Stimulated activated CD4-positive, alpha-beta T cell treated with anti-CD3 and anti-CD28 coated beads, TNF-alpha, amount 100 ng/mL, for 4 hours (primary cell): ENCODE measurements at places on chromosomes 3 and 15.
A peak's percentile ranks its signal among the peaks of the same experiment; 100 is the strongest.

- DNase-seq: no peak
These were observed 26.9 kb upstream of the ZBBX start for GRCh38 chr3:167406876-167407492.

DNA sequence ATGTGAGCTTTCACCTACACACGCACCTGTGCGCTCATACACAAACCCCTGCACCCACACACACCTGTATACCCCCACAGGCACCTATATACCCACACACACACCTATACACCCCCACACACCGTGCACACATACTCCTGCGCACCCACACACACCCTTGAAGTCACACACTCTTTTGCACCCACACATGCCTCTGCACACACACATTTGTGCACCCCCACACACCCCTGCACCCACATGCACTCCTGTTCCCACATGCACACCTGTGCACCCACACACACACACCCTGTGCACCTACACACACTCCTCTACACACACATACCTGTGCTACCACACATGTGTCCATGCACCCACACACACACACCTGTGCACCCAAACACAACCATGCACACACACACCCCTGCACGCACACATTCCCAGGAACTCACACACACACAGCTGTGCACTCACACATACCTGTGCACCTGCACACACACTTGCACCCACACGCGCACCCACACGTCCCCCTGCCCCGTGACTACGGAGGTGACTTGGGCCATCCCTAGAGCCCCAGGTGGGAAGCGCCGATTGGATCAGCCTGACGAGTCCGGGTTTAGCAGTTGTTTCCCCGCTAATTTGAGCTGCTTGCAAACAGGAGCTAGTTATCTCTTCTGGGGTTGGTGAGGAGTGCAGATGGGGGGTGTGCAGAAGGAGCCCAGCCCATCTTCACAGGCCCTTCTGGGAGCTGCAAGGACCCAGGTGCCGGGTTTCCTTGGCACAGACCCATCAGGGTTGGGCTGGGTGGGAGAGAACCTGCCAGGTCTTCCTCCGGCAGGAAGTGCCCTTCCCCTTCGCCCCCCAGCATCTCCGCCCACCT is 97.8 kb downstream of the CHSY1 start:
- DNase-seq: no peak

GRCh38 chr3:52352566-52352965 is 36.4 kb downstream of the DNAH1 start:
- DNase-seq: no peak

DNA sequence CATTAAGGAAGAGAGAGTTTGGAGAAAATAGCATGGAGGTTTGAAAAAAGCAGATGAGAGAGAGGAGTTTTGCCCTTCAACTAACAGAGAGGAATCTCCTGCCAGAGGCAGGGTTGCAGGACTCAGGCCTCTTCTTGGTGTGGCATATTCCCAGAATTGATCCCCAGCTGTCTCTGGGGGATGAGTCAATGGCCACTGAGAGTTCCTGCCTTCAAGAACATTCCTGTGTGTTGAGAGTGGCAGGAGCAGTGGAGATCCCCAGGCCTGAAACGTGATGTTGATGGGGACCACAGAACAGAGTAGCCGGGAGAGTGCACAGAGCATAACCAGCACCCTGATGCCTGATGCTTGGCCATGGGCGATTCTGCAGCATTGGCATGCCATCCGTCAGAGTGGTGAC is 348.4 kb upstream of the THBS1 start:
- no peak for DNase-seq

- no peak for DNase-seq
These were observed 343.1 kb upstream of the SEMA6D start for GRCh38 chr15:47374222-47374621.

- no peak for DNase-seq
These were observed 476.9 kb downstream of the SQOR start for GRCh38 chr15:46111730-46112129.

DNA sequence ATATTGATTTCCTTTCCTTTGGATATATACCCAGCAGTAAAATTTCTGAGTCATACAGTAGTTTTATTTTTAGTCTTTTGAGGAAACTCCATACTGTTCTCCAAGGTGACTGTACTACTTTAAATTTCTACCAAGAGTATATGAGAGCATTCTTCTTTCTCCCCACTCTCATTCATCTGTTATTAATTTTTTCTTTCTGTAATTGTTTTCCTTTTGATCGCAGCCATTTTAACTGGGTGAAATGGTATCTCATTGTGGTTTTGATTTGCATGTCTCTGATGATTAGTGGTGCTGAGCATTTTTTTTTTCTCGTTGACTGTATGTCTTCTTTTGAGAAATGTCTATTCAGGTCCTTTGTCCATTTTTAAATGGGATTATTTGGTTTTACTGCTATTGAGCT is 18.3 kb upstream of the VGLL3 start:
- DNase-seq: no peak

DNA sequence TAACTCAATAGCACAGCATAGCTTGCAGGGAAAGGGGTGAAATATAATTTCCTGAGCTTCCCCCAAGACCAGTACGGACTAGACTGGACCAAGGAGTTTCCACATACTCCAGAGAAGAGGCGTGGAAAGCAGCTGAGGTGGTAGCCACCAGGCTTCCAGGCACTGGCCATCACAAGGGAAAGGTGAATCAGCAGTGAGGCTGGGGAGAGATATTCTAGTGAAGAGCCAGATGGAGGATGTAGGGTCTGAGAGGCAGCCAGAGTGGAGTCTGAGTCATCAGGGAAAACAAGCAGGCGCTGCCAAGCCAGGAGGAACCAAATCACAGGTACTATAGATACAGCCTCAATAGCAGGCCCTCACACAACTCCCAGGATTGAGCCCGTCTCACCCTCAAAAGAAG is 9.6 kb upstream of the RASA2 start:
- DNase-seq: no peak

- DNase-seq: no peak
These were observed 24.1 kb downstream of the ANP32A start for GRCh38 chr15:68796576-68796975.

- DNase-seq: no peak
These were observed 112.9 kb downstream of the ULK4 start for GRCh38 chr3:41848753-41849574.

DNA sequence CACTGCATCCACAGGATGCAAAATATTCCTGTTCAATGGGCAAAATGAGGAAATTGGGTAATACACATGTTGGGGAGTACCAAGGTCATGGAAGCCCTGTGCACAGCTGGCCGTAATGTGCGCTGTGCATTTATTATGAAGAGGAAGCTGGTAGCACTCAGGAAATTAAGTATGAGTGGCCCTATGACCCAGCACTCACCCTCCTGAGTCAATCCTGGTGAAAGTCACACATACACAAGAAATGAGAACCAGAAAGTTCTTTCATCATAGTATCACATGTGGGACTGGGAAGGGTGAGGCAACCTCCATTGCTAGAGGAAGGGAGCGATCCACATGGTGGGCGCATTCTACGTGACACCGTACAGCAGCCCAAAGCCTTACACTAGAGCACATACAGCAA is 11.4 kb upstream of the PRR20G start:
- no peak for DNase-seq

DNA sequence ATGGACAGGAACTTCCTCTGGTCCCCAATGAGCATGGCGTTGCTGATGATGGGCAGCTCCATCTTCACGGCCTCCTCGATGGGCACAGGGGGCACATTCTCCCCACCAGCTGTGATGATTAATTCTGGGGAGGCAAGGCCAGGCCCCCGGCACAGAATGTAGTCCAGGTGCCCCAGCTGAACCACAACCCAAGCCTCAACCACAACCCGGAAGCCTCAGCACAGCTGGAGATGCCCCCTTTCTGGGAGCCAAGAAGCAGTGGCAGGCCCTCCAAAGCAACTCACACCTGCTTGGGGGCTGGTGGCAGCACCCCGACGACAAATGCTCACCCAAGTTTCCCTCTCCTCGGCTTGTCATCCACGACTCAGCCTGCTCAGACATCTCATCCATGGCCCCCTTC is 25.2 kb downstream of the IDH3A start:
- no peak for DNase-seq

DNA sequence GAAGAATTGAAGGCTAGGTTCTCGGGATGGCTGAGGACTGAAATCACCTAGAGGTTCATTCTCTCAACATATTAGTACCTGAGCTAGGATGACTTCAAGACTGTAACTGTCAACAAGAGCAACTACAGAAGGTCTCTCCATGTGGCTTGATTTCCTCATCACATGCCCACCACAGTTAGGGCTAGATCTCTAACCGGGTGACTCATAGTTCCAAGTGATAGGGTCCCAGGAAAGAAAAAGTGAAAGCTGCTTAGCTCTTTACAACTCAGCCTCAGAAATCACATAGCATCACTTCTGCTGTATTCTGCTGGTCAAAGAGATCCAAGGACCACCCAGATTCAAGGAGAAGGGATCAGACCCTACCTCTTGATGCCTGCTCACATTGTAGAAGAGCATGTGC is 165.4 kb upstream of the AGTR1 start:
- DNase-seq: no peak

GRCh38 chr3:15299036-15299435 is 33.4 kb downstream of the SH3BP5 start:
- DNase-seq: no peak

DNA sequence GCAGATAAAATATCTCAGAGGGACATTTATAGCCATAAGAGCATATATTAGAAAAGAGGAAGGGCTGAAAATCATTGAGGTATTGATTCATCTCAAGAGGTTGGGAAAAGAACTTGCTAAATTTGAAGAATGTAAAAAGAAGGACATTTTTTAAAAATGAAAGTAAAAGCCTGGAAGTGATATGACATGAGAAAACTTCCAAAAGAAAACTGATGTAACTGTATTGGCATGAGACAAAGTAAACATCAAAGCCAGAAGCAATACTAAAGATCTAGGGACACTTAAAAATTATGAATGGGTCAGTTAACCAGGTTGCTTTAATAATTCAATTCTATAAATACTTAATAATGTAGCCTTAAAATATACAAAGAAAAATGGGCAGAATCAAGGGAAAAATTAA is 31.9 kb downstream of the CEP63 start:
- no peak for DNase-seq

DNA sequence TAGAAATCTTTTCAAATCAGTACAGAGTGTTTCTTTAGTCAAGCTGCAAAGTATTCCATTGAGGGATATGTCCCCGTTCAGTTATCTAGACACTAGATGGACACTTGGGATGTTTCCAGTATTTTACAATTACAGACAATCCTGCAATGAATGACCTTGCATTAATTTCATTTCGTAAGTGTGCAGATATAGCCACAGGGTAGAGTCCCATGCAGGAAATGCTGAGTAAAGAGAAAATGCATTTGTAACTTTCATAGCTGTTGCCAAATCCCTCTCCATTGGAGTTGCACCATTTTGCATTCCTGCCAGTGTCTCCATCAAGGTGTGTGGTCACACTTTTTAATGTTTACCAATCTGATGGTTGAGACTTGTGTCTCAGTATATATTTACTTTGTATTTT is 92.5 kb downstream of the LIPC start:
- DNase-seq: no peak

GRCh38 chr3:126501736-126502135 is 15.8 kb downstream of the UROC1 start:
- DNase-seq: no peak

DNA sequence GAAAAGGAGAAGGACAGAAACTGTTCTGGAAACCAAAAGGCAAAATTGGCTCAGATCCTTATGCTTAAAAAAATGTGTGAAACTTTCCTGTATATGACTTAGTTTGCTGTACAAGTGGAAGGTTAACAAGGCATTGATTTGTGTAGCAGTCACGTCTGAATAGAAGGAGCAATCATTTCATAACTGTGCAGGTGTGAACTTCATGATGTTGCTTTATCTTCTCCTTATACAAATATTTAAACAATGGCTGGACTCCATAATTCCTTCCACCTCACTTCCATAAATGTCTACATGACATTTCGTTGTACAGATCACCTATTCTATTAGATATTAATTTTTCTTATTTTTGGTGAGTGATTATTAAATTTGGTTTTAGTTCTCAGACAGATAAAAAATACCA is 382.7 kb upstream of the NPAP1 start:
- DNase-seq: no peak

GRCh38 chr15:73941449-73941848 is 15.2 kb downstream of the LOXL1 start:
- DNase-seq: no peak

- DNase-seq: no peak
These were observed 70.4 kb downstream of the DLG1 start for GRCh38 chr3:197227780-197228574.

- DNase-seq: no peak
These were observed 24.2 kb downstream of the LOXL1 start for GRCh38 chr15:73950479-73950830.

DNA sequence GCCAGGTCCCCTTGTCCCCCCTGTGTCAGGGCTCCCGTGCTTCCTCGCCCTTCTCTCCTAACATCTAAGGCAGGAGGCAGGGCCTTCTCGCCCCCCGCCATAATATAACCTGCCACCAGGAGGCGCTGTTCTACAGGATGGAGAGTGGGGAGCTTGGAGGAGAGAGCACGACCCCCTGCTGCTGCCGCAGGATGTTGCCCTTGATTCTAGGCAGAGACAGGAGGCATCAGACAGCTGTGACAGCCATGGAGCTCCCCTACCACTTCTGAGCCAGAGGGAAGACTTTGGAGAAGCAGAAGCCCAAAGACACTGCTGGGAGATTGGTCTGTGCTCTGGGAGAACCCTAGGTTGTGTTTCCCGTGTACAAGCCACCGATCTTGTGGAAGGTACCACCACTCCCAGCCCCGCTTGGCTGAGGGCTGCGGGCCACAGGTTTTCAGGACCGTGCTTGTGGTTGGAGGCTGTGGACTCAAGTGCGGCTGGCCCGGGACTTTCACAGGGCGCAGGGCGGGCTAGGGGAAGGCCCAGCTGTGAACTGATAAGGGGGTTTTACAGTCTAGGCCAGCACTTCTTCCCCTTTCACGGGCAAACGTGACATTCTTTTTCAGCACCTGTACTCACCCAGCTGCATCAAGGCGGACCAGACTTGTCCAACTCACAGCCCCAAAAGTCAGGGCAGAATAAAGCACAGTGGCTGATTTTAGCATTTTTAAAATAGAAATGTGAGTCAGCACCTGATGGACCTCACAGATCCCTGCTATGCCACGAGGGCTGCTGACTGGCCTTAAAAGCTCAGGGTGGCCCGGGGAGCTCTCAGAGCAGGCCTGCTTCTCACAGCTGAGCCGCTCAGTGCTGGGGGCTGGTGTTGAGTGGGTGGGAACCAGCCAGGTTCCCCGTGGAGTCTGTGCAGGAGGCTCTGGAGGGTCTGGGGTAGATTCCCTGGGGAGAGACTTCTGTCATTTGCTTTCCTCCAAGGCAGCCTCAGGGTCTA is 2.6 kb upstream of the TIGIT start:
- peak; percentile 85 for DNase-seq

- no peak for DNase-seq
These were observed 109.7 kb upstream of the SLC7A14 start for GRCh38 chr3:170695486-170696064.

DNA sequence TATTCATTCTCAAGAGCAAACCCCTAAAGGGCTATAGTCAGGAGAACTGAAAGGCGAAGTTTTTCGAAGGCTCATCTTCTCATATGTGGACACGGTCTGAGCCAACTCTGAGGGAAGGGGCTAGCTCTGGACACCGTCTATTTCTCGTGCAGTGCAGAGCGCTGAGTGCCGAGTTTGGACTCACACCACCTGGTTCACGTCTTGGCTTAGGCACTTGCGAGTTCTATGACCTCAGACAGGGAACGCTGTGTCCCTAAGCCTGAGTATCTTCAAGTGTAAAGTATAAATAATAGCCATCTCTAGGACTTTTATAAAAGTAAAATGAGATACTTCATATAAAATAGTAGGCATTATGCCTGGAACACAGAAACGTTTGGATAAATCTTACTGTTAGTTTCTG is 223.7 kb downstream of the FMN1 start:
- DNase-seq: no peak
